Activated CD8-positive, alpha-beta memory T cell treated with anti-CD3 and anti-CD28 coated beads for 48 hours (primary cell): ENCODE measurements at places on chromosomes 16 and 17.

DNA sequence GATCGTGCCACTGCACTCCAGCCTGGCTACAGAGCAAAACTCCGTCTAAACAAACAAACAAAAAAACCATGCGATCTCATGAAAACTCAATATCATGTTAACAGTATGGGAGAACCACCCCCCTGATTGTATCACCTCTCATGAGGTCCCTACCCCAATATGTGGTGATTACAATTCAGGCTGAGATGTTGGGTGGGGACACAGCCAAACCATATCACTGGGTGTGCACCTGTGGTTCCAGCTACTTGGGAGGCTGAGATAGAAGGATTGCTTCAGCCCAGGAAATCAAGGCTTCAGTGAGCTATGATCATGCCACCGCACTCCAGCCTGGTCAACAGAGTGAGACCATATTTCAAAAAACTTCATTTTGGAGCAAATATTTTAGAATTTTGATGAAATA lies 1094.7 kb upstream of the CDH8 start:
- DNase-seq = no peak

DNA sequence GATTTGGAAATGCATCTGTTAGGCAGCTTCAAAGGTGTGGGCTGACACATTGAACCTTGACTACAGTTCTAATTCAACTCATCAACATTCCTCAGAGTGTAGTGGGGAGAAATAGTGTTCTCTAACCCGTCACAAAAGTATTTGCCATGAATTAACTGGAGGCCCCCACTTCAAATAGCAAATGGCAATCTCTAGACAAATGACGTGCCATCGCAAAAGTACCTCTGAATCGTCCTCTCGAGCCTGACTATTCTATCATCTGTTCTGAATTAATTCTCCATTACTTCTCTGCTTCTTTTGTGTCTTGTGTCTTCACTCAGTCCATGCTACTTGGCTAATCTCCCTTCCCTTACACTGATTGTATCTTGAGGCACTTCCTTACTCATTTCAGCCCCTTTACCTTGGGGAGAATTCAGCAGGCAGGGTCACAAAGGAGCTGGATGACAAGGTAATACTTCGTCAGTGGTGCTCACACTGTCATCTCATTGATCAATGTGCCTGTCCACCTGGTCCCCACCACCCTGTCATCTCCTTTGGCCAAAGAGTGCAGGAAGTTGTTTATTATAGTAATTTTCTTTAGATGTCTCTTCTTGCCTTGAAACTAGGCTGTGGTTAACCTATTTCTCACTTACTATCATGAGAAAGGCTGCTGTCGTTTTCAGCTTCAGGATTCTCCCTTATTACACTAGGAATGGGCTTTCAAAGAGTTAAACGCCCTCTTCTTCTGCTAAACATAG lies 108.4 kb downstream of the SYCE1L start:
- no peak for DNase-seq

GRCh38 chr16:62548095-62548494 lies 511.9 kb upstream of the CDH8 start:
- DNase-seq = no peak

DNA sequence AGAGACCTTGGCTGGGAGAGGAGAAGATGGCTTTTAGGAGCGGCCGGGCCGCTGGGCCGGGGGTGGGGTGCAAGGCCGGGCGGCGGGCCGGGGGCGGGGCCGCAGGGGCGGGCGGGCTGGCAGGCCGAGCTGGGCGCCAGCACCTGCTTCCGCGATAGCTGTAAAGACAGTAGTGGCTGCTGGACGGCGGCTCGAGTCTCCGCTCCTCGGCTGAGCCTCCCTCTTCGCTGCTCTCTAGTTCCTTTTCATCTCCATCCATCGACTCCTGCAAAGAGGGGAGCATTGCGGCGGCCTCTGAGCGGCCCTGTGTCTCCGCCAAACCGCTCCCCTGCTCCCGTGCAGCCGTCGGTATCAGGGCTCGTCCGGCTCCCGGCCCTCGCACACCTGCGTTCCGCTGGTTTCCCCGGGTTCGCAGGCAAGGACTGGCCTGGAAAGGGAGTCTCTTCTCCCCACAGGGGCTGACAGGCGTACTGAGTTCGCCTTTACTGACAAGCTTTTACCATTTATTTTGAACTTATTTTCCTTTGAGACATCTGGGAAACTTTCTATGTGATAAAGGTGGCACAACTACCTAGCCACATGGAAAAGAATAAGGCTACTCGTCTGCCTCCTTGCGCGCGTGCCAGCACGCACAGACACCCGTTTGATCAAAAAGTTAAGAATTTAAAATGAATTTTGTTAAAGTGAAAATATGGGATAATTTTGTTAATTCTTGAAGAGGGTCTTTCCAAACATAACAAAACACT lies at the start of gene C17orf75:
C17orf75 (minus strand) TSS at position 317 of the 746 bp plus-strand sequence; CDS start at position 283, 34 bp downstream.
- DNase-seq = peak; percentile 61

- no peak for DNase-seq
These were observed 62.3 kb downstream of the ELAC2 start for GRCh38 chr17:12955521-12955920.

DNA sequence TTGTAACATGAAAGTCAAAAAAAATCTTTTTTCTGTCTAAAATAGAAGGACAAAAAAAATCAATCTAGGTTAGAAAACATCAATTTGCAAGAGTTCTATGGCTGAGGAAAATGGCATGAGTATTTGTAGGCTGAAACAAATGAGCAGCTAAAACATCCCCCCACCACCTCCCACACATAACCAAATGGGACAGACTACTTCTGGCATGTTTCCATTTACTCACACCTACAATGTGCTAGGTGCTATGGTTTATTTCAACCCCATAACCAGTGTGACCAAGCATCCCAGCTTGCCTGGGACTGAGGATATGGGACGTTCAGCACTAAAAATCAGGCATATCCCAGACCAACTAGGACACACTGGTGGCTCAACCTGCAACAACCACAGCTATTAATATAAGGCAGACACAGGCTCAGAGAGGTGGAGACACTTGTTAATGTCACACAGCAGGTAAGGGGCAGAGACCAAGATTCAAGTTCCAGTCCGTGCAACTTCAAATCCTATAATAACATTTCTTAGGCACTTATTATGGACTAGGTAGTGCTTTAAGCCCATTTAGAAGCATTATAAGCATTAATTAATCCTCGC lies 96.0 kb downstream of the XYLT1 start:
- DNase-seq = no peak

DNA sequence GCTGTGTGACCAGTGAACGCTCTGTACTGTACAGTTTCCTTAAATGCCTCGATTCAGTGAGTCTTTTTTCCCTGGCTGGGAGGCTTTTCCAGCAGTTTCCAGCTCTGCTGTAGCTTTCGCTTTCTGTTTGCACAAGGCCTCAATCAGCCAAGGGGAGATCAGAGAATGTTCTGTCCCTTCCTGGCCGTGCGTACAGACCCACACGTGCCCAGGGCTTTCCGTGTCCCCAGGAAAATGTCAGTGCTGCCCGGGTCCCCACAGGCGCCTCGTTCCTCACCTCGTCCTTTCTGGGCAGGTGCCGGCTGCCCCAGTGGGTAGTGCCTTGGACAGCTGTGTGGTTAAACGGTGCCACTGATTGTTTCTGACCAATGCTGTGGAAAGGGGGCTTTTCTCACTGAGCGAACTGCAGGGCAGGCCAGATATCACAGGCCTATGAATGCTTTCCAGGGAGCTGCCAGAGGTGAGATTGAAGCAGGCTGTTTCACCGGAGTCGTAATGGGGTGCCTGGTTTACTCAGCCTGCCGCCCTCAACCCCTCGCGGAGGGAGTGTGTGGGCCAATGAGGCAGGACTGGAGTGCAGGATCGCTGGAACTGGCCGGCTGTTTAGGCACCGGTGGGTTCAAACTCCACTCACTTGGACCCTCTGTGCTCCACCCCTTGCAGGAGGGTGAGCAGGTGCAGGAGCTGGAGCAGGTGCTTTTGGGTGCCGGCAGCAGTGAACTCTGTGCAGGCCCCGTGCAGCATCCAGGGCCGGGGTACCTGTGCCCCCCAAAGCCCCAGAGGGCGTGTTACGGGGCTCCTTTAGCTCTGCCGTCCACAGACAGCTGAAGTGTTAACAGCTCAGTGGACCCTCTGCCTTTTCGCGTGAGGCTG lies 44.4 kb downstream of the ZNF778 start:
- no peak for DNase-seq

- peak; percentile 37 for DNase-seq
These were observed 7.0 kb downstream of the KRT14 start for GRCh38 chr17:41579484-41580243.

DNA sequence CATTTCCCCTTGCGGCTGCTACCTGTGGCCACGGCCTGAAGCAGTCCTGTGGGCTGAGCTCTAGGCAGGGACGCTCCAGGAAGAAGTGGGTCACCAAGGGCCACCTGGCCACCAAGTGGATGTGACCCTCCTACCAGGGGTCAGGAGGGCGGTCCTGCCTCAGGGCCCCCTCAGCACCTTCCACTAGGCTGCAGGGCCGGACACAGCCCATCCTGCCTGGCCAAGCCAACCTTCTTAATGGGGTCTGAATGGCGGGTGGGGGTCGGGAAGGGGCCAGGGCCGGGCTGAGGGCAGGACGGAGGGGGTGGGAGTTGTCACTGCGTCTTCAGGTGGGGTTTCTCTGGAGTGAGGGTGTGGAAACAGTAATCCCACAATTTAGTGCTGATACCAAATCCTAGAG lies 13.2 kb upstream of the MLKL start:
- no peak for DNase-seq

- no peak for DNase-seq
These were observed 201.5 kb downstream of the IRF8 start for GRCh38 chr16:86100205-86101136.

GRCh38 chr16:22317001-22317530 lies 19.9 kb downstream of the POLR3E start:
- no peak for DNase-seq

DNA sequence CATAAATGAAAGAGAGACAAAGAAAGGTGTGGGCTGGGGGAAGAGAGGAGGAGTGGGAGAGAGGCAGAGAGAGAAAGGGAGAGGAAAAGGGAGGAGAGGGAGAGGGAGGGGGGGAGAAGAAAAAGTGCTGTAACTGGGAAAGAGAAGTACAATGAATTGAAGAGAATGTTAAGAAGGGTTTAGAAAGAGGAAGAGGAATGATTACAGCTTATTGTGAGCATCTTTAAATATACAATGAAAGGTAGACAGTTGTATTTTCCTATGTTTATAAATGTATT lies 229.1 kb upstream of the PMFBP1 start:
- DNase-seq = no peak

GRCh38 chr17:64992325-64992802 lies 64.2 kb downstream of the GNA13 start:
- DNase-seq = no peak

DNA sequence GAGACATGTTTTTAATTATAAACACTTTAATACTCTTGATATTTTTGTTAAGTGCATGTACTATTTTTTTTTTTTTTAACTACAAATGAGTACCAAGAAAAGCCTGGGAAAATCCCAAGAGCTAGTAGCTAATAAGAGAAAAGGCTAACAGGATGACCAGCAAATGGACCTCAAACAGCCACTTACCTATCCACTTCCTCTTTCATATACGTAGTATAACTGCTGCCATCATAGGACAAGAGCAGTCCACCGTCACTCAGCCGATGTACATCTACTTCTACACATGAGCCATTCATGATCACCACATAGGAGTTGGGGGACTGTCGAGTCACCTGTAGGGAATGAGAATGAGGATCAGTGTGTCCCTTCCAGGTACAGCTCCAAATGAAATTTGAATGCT lies 128.0 kb upstream of the C17orf78 start:
- DNase-seq = no peak

DNA sequence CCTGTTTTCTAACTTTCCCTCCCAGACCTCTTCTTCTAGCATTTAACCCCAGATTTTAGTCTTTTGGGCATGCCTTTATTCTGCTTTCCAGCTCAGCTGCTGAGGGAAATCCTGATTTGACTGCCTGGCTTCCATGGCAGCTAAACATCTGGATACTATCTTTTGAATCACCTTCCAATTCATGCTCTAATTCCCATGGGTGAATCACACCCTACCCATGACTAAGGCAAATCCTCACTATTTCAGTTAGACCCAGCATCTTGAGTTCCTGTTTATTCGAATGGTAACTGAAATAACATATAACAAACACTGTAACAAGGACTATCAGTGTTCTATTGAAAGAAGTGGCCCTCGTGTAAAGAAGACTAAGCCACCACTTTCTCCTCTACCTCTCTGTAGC lies 29.8 kb downstream of the CA10 start:
- no peak for DNase-seq

DNA sequence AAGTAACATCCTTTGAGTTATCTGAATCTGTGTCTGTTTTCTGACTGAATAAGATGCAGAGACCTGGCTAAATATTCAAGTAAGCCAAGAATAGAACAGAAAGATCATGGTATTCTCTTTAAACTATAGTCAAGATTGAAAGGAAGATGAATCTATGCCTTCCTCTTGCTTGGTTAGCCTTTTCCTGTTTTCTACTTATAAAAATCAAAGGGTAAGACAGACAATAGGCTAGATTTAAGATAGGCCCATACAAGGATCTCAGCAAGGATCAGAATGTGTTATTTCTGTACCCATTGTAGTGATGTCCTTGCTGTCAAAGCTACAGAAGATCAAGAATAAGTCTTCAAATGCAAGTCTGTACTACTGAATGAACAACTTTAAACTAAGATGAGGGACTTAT lies 7.0 kb upstream of the CDR2 start:
- DNase-seq = no peak

- no peak for DNase-seq
These were observed 83.9 kb upstream of the FBXO47 start for GRCh38 chr17:39051001-39051585.

DNA sequence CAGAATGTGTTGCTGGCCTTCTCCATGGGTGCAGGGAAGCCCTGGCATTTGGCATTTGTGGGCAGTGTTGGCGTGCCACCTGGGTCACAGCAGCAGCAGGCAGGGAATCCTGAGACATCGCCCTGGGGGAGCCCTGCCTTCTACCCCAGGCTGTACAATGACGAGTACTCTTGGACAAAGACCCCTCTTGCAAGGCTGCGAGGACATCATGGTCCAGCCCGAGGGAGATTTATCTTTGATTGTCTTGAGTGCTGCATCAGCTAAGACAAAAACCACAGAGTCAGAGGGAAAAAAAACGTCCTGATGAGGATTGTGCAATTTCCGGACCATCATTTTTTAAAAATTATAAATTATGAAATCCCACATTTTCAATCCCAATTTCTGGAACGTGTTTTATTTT lies 3.7 kb downstream of the CRISPLD2 start:
- DNase-seq = no peak

GRCh38 chr16:3536851-3537250 lies 36.0 kb downstream of the CLUAP1 start:
- DNase-seq = no peak

DNA sequence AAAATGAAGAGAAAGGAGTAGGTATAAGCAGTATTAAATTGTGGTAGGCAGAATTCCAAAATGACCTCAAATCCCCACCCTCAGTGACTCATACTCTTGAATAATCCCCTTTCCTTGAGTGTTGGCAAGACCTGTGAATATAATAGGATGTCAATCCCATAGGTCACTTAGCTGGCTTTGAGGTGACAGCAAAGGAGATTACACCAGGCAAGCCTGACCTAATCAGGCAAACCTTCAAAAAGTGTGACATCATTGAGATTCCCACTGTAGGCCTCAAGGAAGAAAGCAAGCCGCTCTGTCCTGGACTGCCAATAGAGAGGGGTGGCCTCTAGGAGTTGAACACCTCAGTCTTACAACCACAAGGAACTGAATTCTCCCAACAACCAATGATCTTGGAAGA lies 535.2 kb downstream of the RBFOX1 start:
- no peak for DNase-seq
